ENCODE measurements at places on chromosomes 3 and 15. TPM values are rescaled to one million over a fixed set of nuclear protein-coding genes. Genes with fewer than 3 reads are reported as not detected.

GRCh38 chr15:80957976-80958375 is 31.6 kb downstream of the MESD start:
- H3K27ac ChIP-seq: no peak overlapping the region
- no peak for DNase-seq
- no peak overlapping the region for H3K4me3 ChIP-seq

DNA sequence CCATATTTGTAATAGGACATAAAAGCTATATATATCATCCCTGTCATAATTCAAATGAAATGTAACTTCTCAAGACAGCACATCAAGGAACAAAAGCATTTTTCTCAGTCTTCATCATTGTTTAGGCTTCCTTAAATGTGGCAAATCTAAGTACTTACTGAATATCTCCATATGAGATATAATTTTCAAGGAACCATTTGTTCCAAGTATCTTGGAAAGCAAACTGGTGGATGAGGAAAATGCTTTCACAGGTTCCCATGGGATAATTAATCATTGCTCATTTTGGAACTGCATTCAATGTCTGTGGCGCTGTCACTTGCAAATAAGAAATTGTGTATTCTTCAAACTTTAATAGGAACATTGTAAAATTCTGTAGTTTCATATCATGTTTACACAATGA is 52.6 kb upstream of the ZNF385D start:
- no peaks in the 10 kb centered on the region for H3K36me3 ChIP-seq
- no peaks in the 10 kb centered on the region for H3K27me3 ChIP-seq
- no peak overlapping the region for H3K27ac ChIP-seq
- DNase-seq: no peak

GRCh38 chr3:2071531-2071930 is 27.1 kb upstream of the CNTN4 start:
- H3K27ac ChIP-seq: no peak overlapping the region
- H3K4me1 ChIP-seq: peaks cover 3% of the 10 kb centered on the region
- no peaks in the 10 kb centered on the region for H3K27me3 ChIP-seq
- no peak for DNase-seq
- no peak overlapping the region for H3K4me3 ChIP-seq

- no peaks in the 10 kb centered on the region for H3K4me1 ChIP-seq
- no peak overlapping the region for H3K27ac ChIP-seq
- H3K27me3 ChIP-seq: no peaks in the 10 kb centered on the region
- peak; percentile 66 for DNase-seq
These were observed 263.9 kb upstream of the LYSMD4 start for GRCh38 chr15:99997112-99997651.

- H3K4me1 ChIP-seq: no peaks in the 10 kb centered on the region
- no peak for DNase-seq
- H3K36me3 ChIP-seq: no peaks in the 10 kb centered on the region
- no peak overlapping the region for H3K4me3 ChIP-seq
These were observed 14.3 kb downstream of the DUOX2 start for GRCh38 chr15:45099549-45100165.

DNA sequence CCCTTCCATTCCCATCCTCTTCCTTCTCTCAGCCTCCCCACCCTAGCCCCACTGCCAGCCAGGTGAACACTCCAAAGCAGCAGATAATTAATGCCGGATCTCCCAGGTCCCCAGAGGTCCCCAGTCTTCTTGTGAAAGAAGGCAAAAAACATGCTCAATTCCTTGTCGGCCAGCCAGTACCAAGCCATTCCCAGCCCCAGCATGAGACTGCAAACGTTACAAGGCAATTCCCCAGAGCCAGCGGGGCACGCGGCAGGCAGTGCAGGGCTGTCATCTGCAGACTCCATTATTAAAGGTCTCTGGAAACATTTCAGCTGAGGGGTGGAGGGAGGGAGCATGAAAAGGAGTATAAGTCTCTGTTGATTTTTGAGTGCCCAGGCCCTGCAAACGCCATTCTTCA is 117.8 kb downstream of the XXYLT1 start:
- H3K27ac ChIP-seq: peak overlapping the region; percentile 7
- H3K4me3 ChIP-seq: no peak overlapping the region
- no peaks in the 10 kb centered on the region for H3K27me3 ChIP-seq
- no peaks in the 10 kb centered on the region for H3K4me1 ChIP-seq

The ILDR1 gene
- 0.28 TPM for polyA plus RNA-seq

GRCh38 chr3:104392327-104392726 is 974.4 kb upstream of the ALCAM start:
- H3K4me3 ChIP-seq: no peak overlapping the region
- no peaks in the 10 kb centered on the region for H3K27me3 ChIP-seq
- DNase-seq: no peak
- H3K27ac ChIP-seq: no peak overlapping the region
- H3K36me3 ChIP-seq: no peaks in the 10 kb centered on the region

The CCR1 gene
- 5.1 TPM for polyA plus RNA-seq

DNA sequence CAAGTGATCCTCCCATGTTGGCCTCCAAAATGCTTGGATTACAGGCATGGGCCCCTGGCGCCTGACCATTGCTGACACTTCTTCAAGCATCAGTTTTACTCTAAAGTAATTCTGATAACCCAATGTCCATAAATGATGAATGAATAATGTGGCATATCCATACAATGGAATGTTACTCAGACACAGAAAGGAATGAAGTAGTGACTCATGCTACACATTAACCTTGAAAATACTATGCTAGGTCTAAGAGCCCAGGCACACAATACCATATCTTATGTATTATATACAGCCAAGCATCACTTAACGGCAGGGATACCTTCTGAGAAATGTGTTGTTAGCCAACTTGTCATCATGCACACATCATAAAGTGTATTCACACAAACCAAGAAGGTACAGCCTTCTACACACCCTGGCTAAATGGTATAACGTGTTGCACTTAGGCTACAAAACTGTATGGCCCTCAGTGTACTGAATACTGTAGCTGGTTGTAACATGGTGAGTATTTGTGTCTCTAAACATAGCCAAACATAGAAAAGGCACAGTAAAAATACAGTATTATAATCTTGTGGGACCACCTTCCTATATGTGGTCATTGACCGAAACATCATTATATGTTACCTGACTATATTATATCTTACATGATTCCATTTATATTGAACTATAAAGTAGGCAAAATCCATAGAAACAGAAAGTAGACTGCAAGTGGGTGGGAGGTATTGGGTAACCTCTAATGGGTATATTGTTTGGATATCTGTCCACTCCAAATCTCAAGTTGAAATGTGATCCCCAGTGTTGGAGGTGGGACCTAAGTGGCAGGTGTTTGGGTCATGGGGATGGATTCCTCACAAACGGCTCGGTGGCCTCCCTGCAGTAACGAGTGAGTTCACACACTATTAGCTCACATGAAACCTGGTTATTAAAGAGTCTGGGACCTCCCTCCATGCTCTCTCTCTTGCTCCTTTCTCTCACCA is 31.4 kb downstream of the MKRN2 start:
- no peaks in the 10 kb centered on the region for H3K4me1 ChIP-seq
- H3K36me3 ChIP-seq: peaks cover 3% of the 10 kb centered on the region
- no peaks in the 10 kb centered on the region for H3K27me3 ChIP-seq
- no peak overlapping the region for H3K4me3 ChIP-seq
- no peak overlapping the region for H3K27ac ChIP-seq
- no peak for DNase-seq

The GCSAM gene
- polyA plus RNA-seq: not detected

- no peak for DNase-seq
- H3K36me3 ChIP-seq: peaks cover 7% of the 10 kb centered on the region
- no peaks in the 10 kb centered on the region for H3K4me1 ChIP-seq
These were observed 14.9 kb downstream of the PRKCD start for GRCh38 chr3:53175613-53176540.

DNA sequence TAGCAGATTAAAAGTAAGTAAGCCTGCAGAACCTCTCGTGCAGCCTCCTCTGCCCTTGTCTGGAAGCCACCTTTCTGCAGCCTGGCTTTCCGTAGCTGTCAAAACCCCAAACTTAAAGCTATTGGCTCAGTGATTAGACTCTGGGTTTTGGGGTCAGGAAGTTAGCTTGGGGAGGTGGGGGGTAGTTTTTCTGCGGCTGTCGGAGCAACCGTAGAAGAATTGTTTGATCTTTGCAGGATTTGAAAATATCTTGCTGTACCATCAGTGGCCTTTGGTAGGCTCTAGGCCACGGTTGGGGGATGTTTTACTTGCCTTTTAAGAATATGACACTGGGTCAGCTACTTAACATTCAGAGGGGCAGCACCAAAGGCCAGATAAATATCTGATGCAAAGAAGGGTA is 88.4 kb upstream of the RASGRP1 start:
- no peak for DNase-seq
- H3K27me3 ChIP-seq: no peaks in the 10 kb centered on the region
- no peaks in the 10 kb centered on the region for H3K36me3 ChIP-seq
- H3K4me3 ChIP-seq: no peak overlapping the region

The SCN5A gene
- polyA plus RNA-seq: 0.77 TPM

DNA sequence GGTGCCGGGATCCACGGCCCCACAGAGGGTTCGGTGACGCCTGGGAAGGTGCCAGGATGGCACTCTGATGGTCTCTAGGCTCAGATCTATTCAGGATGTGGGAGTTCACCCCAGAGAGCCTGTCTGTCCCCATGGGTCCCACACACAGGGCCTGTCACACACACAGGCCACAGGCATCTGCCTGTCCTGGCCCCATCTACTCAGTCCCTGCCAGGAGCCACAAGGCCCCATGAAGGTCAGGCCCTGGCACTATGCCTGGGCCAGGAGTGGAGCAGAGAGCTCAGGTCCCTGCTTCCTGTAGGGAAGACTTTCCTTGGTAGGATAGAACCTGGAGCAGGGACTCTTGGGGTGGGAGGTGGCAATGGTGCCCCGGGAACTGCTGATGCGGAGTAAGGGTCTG is 49.0 kb upstream of the FURIN start:
- no peak overlapping the region for H3K27ac ChIP-seq
- no peaks in the 10 kb centered on the region for H3K36me3 ChIP-seq
- DNase-seq: no peak
- no peaks in the 10 kb centered on the region for H3K27me3 ChIP-seq
- no peak overlapping the region for H3K4me3 ChIP-seq

The CEMIP gene
- under 0.01 TPM for polyA plus RNA-seq

DNA sequence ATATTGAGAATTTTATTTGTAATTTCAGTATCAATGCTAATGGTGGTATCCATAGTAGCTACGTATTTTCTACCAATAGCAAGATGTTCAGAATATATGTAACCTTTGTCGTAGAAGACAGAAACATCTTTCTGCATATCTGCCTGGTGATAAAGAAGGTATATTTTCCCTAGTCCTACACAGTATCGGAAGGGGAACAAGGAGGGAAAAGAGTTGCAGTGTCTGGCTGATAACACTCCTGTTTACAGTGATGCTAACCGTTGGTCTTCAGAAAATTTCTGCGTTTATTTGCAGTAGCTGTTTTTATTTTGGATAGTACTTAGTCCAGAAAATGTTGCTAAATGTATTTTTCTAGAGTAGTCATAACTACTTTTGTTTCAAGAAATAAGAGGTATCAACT is 25.2 kb downstream of the TSC22D2 start:
- no peaks in the 10 kb centered on the region for H3K36me3 ChIP-seq
- no peak overlapping the region for H3K4me3 ChIP-seq
- H3K4me1 ChIP-seq: peaks cover 2% of the 10 kb centered on the region
- H3K27me3 ChIP-seq: no peaks in the 10 kb centered on the region
- H3K27ac ChIP-seq: no peak overlapping the region

DNA sequence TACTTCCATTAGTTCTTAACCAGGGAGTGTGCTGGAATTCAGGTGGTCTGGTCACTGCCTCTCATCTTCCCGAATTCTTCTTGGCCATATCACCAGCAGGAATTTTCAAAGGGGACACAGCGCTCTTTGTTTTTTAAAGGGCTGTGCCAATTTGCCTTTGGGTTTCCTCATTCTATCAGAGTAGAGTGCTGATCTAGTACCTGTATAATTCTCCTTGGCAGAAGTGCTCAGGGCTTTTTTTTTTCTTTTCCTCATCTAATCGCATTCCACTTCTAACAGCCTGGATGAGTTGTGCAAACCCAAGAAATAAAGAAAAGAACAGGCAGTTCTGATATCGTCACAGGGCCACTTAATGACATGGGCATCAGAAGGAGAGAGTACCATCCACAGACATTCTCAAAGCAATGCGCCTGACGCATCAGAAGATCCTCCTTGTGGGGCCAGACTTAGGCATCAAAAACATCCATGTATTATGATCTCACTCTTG is 121.0 kb downstream of the ASB7 start:
- H3K4me3 ChIP-seq: no peak overlapping the region
- no peaks in the 10 kb centered on the region for H3K4me1 ChIP-seq
- DNase-seq: no peak

DNA sequence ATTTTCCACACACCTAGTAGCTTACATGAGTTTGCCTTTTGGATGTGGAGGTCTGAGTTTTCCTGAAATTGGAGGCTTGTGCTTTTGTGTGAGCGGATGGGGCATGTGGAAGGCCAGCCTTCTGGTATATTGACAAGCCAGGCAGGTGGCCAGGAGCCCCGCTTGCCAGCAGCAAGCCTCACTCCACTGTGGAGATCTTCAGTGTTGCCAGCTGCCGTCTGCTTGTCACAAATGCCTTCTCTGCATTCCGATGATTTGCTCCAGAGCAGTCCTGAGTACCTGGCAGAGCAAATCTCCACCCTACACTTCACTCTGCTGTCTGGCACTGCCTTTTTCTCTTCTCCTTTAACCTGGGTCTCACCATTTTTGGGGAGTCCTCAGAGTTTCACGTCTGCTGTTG is 29.1 kb upstream of the CHST2 start:
- no peaks in the 10 kb centered on the region for H3K4me1 ChIP-seq
- H3K27me3 ChIP-seq: no peaks in the 10 kb centered on the region
- DNase-seq: no peak
- no peaks in the 10 kb centered on the region for H3K36me3 ChIP-seq

DNA sequence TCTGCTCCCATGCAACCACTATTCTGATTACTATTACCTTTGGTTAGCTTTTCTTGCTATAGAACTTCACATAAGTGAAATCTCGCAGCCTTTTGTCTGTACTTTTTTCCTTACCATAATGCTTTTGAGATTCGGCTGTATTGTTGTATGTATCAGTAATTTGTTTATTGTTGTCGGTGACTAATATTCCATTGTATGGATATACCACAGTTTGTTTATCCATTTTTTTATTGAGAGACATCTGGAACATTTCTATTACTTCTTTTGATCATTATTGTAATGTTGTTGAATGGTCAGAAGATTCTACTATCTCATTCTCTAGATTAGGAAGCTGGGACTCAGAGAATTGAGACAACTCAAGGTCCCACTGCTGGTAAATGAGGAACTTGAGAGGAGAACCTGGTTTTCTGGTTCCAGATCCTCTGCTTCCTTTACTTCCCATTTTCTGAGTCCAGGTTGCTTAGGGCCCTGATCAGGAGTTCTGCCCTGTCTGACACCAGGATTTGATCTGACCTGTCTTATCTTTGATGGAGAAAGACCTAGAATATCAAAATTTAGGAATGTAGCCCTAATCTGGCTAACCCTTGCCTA is 18.2 kb upstream of the SPTSSB start:
- H3K4me1 ChIP-seq: no peaks in the 10 kb centered on the region
- H3K4me3 ChIP-seq: no peak overlapping the region
- no peak for DNase-seq
- no peaks in the 10 kb centered on the region for H3K27me3 ChIP-seq
- H3K27ac ChIP-seq: no peak overlapping the region
- H3K36me3 ChIP-seq: no peaks in the 10 kb centered on the region

- H3K27me3 ChIP-seq: no peaks in the 10 kb centered on the region
- H3K27ac ChIP-seq: no peak overlapping the region
- no peaks in the 10 kb centered on the region for H3K4me1 ChIP-seq
- DNase-seq: no peak
These were observed 177.3 kb downstream of the OTOL1 start for GRCh38 chr3:161673866-161674265.
